ENCODE measurements at places on chromosomes 11 and 22.

- DNase-seq = no peak
Observed at GRCh38 chr11:68643585-68643984, 40.8 kb upstream of the GAL start.

DNA sequence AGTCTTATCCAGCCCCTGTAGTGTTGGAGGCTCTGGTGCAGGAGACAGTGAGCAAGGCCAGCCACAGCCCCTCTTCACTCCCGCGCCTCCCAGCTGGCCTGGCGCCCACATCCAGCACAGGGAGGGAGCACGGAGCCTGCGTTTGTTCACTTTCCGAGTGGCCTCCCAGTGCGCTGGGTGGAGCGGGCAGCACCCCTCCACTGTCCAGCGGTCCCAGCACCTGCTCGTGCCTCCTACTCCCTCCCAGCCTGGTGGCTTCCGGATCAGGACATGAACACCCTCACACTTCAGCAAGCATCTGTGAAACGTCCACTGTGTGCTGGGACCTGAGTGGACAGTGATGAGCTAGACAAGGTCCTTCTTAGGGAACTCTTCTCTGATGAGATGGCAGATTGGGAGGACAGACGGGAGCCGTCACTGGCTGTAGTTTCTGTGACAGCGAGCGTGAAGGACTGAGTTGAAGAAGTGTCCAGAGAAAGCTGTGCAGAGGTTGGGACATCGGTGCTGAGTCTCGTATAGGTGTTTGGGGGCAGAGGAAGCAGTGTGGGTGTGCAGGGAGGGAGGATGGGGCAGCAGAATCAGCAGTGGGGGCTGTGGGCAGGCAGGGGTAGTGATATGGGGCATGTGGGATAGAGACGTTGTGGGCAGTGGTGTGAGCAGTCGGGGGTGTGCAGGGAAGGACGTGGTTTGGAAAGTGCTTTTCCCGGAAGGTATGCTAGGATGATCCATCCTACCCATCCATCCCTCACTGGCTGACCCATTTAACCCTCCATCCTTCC lies 256.8 kb downstream of the TBC1D22A start:
- no peak for DNase-seq

DNA sequence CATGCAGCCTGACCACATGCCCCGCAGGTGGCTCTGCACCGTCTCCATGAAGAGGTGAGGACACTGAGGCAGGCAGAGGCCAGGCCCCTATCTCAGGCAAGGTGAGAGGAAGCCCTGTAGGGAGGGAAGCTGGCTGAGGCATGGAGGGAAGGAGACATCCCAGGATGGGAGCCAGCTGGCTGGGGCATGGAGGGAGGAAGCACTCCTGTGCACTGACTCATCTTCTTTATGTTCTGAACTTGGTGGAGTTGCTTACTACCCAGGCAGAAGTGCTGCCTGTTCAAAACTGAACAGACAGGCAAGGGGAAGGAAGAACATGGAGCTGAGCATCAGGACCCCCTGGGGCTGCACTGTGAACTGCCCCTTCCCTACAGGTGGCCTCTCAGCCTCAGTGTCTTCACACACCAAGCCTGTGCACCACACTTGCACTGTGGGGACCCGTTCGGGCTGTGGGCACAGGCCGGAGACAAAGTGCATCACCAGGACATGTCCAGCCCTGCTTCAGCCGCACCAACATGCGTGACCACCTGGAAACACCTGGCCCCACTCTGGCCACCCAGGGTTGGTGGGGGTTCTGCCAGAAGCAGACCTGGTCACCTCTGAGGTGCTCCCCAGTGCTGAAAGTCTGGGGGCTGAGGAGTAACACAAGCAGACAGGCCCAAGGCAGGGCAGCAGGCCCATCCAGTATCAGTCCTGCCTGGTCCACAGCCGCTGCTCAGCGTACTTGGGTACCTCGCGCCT lies 55.5 kb downstream of the DGCR2 start:
- DNase-seq = no peak

DNA sequence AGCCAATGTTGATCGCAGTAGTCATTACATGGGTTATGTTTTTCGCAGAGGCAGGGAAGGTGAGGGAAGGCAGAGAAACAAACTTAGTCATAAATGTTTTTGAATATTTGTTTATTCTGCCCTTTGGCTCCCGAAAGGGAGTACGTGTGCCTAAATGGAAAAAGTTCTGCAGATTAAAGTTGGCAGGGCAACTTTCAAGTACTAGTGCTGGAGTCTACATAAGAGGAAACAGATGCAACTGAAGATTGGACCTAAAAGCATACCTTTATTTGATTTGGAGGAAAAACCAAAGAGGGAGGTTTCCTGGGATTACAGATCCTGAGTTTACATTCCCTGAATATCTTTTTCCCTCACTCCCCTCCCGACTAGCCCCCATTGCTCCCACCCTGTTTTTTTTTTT lies 5.7 kb downstream of the HSD17B12 start:
- DNase-seq = no peak

GRCh38 chr11:92802644-92803043 lies 166.8 kb upstream of the MTNR1B start:
- DNase-seq = no peak

DNA sequence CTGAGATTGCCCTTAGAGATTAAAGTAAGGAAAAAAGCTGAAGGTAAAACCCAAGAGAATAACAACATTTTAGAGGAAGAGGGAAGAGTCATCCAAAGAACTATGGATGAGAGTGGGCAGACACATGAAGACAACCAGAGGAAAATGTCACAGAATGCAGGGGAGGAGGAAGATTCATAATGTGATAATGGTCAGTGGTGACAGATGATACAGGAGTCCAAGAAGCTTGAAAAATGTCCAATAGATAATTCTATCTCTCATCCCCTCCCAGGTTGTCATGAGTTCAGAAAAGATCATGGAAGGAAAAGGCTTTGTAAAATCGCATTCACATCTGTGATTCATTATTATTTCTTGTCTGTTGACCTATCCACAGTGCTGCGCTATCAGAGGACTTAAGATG lies 282.3 kb upstream of the CCDC90B start:
- DNase-seq = no peak

GRCh38 chr11:126348806-126349582 lies 6.5 kb upstream of the ST3GAL4 start:
- DNase-seq = no peak

- DNase-seq = no peak
Observed at GRCh38 chr11:2837096-2837601, 48.4 kb downstream of the CDKN1C start.

- DNase-seq = no peak
Observed at GRCh38 chr11:1919391-1920127, at the start of gene TNNT3. TNNT3 (plus strand) TSS chr11:1919703; CDS start chr11:1922875, 3,172 bp downstream.

GRCh38 chr11:78642979-78643675 lies 68.5 kb upstream of the NARS2 start:
- DNase-seq = no peak

DNA sequence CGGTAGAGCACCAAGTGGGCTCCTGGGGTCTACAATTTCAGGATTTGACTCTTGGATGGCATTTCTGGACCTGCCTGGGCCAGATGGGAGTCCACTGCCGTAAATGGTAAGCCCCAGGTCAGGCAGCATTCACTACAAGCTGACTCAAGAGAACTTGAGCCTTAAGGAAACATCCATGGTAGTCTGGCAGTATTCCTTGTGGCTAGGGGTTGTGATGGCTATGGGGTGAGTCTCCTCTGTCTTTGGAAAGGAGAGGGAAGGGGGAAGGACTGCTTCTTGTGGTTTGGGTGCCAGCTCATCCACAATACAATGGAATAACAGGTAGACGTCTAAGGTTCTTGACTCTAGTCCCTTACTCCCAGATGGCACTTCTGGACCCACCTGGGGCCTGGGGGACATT lies 32.3 kb upstream of the POU2AF2 start:
- no peak for DNase-seq

GRCh38 chr22:42062506-42063170 lies 8.0 kb downstream of the NAGA start:
- no peak for DNase-seq

DNA sequence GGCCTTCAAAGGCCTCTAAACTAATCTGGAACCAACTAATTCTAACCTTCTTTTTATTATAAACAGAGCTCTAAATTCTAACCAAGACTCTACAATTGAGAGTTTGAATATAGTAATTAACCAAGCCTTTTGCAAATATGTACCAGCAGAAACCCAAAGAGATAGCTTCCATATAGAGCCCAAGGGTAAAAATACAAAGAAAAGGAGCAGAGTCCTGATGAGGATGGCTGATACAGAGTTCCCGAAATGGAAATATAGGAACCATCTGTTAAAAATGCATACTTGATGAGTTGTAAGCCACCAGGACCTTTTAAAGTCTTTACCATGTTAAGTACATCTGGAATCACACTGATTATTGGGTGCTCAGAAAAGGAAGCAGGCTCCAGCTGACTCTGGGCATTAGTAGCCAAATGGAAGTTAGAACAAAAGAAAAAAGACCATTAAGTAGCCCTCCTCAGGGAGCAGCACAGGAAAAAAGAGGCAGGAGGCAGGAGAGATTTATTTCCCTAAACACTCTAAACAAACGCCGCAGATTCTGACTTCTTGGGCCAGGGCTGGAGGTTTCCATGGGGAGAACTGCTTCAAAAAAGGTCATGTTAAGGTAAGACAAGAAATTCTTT lies 463.1 kb upstream of the FAT3 start:
- DNase-seq = no peak
